NCI-H1105 (cell line): ENCODE measurements at places on chromosomes 12 and 14.
A peak's percentile ranks its signal among the peaks of the same experiment; 100 is the strongest.

GRCh38 chr14:90107789-90108188 lies 46.0 kb downstream of the KCNK13 start:
- DNase-seq: no peak

- DNase-seq: no peak
Measured at GRCh38 chr12:106141452-106141851, 2.7 kb upstream of the NUAK1 start.

GRCh38 chr12:52213564-52214420 lies 19.3 kb upstream of the KRT7 start:
- DNase-seq: no peak

DNA sequence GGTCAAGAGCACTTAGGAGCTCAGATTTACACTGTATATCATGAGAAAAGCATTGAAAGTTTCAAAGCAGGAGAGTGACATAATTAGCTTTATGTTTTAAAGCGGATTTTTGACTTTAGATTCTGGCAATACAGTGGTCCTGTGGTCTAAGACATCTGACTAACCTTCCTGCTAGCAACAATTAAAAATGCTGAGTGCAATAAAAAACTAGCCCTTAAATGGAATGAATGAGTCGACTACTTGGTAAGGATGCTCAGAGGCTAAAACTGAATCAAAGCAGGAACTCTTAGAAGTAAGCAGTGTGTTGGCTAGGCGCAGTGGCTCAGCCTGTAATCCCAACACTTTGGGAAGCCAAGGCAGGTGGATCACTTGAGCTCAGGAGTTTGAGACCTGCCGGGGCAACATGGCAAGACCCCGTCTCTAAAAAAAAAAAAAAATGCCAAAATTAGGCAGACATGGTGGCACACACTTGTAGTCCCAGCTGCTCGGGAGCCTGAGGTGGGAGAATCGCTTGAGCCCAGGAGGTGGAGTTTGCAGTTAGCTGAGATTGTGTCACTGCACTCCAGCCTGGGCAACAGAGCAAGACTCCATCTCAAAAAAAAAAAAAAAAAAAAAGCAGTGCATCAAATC lies 18.9 kb downstream of the BICD1 start:
- no peak for DNase-seq

- no peak for DNase-seq
Measured at GRCh38 chr14:77222546-77223225, 41.1 kb downstream of the TMEM63C start.

GRCh38 chr12:7439579-7440505 lies 4.1 kb downstream of the CD163L1 start:
- DNase-seq: no peak

GRCh38 chr14:80867798-80868197 lies 73.7 kb downstream of the CEP128 start:
- no peak for DNase-seq

- no peak for DNase-seq
Measured at GRCh38 chr12:8664228-8664913, 1.7 kb upstream of the MFAP5 start.

GRCh38 chr14:79997509-79998208 lies 213.6 kb downstream of the DIO2 start:
- DNase-seq: no peak

DNA sequence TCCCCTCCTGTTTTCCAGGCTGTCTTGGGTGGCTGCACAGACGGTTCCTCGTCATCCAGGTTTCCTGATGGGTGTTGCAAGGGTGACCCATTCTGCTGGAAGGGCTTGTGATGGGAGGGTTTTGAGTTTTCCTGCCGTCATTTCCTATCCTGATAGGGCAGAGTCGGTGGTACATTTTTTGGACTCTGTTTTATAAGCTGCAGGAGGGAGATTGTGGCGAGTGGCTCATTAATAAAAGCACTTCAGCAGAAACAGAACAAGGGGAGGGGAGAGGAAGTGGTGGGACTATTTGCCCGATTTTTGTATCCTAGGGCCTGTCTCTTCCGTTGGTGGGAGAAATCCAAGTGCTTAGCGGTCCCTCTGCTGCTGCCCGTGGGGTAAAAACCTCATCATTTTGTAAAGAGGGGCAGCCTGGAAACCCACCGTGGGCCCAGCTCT lies 40.0 kb downstream of the TSPAN9 start:
- no peak for DNase-seq

- DNase-seq: no peak
Measured at GRCh38 chr12:130569521-130569920, 146.6 kb downstream of the RIMBP2 start.

DNA sequence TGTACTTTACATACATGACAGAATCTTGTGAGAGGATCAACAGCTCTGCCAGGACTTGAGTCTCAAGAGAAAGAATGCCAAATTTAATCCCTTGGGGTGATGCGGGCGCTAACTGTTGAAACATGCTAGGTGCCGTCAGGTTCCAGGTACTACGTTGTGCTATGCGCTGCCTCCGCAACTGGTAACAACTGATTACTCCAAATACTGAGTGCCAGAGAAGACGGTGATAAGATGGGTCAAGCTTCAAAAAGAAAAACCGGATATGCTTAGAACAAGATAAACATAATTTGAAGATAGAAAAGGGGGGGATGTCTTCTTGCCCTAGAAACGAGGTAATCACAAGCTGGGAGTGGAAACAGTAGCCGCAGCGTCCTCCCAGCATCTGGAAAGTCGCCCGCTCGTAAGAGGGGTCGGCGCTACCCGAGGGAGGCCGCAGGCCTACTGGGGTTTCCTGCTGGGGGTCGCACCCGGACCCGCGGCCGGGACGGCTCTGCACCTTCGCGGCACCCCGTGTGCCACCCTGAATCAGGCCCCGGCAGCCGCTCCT lies 678 bp downstream of the ZBTB25 start:
- DNase-seq: no peak

- DNase-seq: no peak
Measured at GRCh38 chr12:59651229-59651920, 55.5 kb downstream of the SLC16A7 start.

DNA sequence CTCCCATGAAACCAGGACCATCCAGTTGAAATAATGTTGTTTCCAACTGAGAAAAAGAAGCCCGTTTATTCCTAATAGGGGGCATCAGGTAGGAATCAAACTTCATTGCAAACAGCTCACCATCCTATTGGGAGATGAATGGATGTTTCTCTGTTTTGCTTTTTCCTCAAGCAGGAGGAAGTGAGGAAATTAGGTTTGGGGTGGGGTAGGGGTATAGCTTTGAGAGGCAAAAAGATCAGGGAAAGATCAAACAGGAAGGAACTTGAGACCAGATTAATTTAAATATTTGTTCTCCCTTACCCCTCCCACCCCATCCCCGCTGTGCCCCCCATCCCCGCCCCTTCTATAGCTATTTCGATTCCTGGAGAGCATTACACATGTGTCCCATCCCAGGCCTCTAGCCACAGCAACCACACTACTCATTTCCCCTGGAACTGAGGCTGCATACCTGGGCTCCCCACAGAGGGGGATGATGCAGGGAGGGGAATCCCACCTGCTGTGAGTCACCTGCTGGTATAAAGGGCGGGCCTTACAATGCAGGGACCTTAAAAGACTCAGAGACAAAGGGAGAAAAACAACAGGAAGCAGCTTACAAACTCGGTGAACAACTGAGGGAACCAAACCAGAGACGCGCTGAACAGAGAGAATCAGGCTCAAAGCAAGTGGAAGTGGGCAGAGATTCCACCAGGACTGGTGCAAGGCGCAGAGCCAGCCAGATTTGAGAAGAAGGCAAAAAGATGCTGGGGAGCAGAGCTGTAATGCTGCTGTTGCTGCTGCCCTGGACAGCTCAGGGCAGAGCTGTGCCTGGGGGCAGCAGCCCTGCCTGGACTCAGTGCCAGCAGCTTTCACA lies at the start of gene IL23A:
TSS of gene IL23A (plus strand) at position 577 of the 850 bp plus-strand sequence. CDS start at position 738, 161 bp downstream.
- no peak for DNase-seq

GRCh38 chr12:823028-823698 lies 70.8 kb downstream of the WNK1 start:
- no peak for DNase-seq

GRCh38 chr14:56131004-56131864 lies 13.0 kb downstream of the PELI2 start:
- DNase-seq: no peak

GRCh38 chr12:48966177-48966895 lies 5.2 kb downstream of the WNT10B start:
- no peak for DNase-seq

DNA sequence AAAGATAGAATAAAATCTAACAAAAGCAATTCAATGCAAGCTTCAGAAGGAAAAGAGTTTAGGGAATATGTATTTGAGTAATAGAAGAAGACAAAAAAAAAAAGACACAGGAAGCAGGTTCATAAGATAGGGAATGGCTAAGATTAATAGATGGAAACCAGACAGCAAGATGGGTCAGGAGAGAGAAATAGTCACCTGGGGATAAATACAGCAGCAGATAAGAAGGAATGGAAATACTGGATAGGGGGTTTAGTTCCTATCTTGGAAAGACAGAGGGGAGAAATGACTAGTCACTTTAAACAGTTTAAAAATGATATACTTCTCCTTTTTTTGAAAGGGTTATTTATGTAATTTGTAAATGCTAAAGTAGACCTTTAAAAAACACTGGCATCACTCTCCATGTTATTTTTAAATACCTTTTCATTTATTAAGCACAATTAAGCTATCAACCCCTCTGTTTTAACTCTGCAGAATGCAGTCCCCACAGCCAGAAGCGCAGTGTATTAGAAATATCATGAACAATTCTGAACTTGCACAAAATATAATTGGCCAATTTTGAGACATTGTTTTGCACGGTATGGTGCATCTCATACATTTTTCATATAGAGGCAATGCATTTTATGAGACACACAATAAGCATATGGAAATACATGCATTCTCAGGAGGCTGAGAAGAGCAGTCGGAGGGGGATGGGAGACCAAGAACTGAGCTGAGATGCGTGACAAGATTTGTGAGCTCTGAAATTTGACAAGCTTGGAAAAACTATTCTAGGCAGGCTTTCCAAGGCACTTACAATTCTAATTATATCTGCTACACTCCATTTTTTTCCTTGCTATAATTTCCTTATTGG lies 303.4 kb upstream of the PRICKLE1 start:
- DNase-seq: no peak

GRCh38 chr14:103512701-103513611 lies 9.7 kb downstream of the CKB start:
- peak; percentile 94 for DNase-seq

DNA sequence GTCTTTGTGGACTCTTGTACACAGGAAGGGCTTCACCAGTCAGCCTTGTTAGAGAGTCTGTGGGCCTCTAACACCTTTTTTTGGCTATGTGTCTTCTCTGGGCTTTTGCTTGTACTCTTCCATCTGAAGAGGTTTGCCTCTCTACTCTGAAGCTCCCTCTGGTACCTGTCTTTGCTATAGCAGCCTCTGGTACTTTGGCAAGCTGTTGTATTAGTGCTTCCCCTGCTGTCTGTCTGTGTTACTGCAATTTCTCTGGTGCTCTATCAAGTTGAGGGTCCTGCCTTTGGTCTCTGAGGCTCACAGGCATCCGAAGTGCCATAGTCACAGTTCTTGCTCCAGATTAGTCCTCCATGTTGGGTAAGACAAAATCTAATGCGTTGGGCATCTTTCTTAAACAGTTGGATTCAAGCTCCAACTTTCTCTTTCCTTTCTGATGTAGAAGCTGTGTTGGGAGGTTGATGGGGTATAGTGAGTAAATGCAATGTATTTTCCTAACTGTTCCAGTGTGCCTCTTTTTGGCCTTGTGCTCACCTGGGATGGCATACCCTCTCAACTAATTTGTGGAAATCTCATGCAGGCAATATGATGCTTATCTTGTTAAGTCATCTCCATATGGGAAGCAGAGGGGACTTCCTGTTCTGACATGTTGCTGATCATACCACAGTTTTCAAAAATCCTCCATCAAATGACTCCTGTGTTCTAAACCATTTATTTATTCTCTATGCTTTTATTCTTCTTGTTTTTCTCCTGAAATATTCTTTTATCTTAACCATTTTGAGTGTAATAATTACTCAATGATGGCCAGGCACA lies 88.8 kb downstream of the ATF7IP start:
- no peak for DNase-seq

DNA sequence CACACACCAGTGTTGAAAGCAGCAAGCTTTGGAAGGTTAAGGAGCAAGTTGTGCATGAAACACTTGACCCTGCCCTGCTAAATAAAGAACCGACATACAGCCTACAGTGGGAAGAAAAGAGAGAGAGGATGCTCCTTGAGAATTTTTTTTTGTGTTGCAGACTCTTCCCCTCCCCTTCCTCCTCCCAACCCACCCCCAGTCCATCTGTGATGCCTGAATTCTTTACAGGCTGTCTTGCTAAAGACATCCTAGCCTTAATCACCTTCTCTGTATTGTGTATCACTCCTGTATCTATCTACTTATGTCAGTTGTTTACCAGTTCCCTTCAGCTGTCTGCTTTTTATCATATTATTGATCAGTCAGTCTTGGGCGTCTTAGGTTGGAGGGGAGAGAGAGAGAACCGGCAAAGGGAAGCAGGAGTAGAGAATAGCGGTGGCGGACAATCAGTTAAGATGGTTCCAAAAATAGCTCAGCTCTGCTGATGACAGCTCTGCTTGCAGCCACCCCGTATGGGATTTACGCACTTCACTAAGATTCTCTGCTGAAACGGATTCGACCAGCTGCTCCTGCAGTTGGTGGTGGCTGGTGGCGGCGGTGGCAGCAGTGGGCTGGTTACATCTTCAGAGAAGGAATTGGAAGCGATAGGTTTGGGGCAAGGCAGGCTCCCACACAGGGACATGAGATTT lies 664.7 kb downstream of the NRXN3 start:
- no peak for DNase-seq

DNA sequence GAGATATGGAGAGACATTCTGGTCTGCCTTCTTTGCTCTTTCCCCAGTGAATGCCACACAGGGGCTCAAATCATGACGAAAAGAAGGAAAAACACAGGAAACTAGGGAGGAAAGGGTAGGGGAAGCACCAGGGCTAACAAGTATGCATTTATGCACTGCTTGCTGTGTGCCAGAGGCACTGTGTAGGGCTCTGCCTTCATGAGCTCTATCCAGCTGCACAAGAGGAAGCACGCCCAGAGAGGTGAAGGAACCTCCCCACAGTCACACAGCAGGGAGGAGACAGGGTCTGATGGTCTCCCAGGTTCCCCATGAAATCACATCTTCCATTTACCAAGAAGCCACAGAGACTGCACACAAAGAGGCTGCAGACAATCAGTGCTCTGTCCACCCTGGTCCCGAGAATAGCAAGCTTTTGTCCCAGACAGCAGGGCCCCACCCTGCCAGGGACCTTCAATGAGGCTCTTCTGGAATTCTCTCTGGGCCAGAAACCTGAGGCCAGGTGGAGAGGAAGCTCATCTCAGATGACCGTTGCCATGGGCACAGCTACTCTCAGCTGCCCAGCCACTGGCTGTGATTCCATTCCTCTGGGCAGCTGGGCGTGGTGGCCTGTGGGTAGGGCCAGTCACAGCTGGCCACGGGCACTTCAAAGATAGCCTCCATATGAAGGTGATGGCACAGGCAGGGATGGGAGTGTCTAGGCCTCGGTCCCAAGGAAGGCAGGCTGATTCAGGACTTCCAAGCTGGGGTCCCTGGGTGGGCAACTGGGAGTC lies 7.3 kb upstream of the TRPV4 start:
- DNase-seq: no peak

DNA sequence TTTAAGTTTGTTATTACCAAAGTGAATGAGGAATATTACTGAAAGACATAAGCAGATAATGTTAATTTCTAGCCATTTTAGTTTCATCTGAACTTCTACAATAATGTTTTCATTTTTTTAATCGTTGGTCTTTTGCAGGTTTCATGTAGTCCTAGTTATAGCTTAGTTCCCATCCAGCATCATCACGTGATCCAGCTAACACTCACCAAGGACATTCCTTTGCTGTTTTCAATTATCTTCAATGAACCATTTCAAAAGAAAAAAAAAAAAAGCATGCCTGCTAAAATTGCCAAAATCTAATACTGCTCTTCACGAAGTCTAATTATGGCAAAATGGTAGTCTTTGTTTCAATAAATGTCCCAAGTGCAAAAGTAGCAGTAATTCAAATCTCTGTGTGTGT lies 187.7 kb upstream of the ATXN7L3B start:
- no peak for DNase-seq
